ENCODE measurements at places on chromosomes 3 and 15. TPM values are rescaled to one million over a fixed set of nuclear protein-coding genes. Genes with fewer than 3 reads are reported as not detected.

Gene SPESP1
- total RNA-seq, result 7.6 TPM

DNA sequence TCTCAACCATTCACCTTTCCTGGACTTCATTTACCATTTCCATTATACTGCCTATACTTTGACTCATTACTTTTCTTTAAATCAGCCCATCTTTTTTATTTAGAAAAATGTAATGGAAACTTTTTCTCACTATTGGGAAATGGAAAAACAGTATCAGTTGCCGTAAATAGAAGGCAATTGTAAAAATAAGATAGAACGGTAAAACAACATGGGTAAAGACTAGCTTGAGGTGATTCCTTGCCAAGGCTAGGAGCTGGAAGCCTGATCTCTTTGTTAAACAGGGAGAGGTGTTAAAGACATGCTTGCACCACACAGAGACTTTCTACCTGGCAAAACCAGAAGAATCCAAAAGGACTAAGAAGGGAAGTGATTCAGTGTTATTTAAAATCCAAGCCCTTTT, 5.9 kb downstream of the FGD5 start:
- DNase-seq, result no peak

- DNase-seq, result no peak
Observed at GRCh38 chr3:40911928-40912327, 287.4 kb upstream of the CTNNB1 start.

Gene C2CD4B
- total RNA-seq, result 1.5 TPM

- no peak for DNase-seq
Observed at GRCh38 chr3:188090620-188091309, 63.2 kb upstream of the LPP start.

Gene PODXL2
- total RNA-seq, result 0.94 TPM

Gene RAB6B
- total RNA-seq, result 48.5 TPM
